ENCODE measurements at places on chromosomes 13 and 19.
A peak's percentile ranks its signal among the peaks of the same experiment; 100 is the strongest.

DNA sequence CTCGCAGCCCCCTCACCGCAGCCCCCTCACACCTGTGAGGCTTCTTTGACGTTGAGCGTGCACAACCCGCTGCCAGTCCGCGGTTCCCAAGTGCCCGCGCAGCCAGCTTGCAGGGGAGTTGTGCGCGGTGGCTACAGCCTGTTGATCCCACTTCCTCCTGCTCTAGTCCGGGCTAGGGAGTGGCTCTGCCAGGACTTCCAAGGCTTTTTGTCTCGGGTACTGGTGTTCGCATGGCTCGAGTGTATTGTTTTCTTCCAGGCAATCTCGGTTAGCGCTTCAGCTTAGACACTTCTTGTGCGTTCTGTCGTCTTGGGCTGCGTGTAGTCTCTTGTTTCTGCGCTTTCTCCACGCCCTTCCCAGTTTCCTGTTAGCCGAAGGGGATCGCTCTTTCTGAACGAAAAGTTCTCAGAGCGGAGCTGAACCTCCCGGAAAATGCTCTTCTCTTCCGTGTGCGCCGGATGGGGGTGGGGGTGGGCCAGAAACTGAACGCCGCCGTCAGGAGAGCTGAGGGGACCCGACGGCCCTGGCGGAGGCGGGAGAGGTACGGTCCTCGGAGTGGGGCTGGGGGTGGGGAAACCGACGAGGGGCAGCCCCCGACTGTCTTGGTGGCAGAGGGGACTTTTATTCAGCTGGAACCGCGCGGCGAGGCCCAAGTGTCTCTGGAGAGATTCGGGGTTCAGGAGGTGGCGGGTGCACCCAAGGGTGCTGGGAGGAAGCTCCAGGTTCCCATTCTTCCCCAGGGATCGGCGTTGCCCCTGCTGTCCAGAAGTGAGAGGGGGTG is 697 bp upstream of the DGKH start:
- peak; percentile 23 for DNase-seq

DNA sequence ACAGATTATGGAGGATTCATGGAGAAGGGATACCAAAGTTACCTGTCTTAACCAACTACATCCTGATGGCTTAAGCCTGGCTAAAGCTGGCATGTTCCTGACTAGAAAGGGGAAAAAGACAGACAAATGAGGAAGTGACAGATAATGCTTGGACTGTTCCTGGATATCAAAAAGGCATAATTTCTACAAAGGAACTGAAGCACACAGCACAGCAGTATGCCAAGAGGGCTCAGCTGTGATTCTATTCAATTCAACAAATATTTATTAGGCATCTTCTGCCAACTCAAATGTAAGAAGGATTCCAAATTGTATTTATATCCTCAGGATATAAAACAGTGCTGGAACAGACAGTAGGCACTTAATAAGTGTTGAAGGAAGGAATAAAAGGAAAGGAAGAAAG is 59.5 kb downstream of the KLF12 start:
- no peak for DNase-seq

GRCh38 chr19:47253970-47254369 is 2.4 kb upstream of the CCDC9 start:
- DNase-seq, result no peak

DNA sequence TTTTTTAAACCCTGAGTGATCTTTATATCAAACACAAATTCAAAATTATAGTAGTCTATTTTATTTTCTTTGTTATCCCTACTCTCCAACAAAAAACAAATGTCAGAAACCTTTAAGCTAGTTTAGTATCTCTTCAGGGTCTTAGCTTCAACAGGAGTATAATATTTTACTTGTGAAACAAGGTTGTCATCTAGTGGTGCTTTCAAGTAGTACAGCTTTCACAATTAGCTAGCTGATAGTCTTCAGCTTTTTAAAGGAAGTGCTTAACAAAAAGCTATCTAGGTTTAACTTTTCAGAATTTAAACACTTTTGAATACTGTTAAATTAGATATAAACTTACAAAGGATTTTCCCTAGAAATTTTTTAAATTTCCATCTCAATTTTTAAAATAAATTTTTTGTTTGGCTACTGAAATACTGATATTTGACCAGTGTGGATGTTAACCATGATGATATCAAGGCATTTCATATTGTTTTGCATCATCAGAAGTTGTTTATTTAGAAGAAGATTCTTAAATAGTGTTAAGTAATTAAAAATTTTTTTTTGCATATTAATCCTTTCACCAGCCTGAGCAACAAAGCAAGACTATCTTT is 34.2 kb downstream of the TDRD3 start:
- DNase-seq, result peak; percentile 11

DNA sequence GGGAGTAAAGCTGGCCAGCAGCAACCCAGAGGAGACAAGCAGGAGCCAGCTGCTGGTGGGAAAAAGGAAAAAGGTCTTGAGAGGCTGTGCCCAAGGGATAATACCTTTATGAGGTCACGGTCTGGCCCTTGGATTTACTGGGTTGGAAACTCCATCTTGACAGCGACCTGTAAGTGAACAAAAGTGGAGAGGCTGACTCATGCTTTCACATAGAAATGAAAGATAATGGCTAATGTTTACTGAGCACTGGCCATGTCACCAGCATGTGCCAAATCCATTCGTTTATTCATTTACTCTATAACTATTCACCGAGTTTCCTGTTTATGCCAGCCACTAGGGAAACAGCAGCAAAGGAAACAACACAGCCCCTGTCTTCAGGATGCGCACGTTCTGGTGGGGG is 4.7 kb downstream of the VRK3 start:
- no peak for DNase-seq

DNA sequence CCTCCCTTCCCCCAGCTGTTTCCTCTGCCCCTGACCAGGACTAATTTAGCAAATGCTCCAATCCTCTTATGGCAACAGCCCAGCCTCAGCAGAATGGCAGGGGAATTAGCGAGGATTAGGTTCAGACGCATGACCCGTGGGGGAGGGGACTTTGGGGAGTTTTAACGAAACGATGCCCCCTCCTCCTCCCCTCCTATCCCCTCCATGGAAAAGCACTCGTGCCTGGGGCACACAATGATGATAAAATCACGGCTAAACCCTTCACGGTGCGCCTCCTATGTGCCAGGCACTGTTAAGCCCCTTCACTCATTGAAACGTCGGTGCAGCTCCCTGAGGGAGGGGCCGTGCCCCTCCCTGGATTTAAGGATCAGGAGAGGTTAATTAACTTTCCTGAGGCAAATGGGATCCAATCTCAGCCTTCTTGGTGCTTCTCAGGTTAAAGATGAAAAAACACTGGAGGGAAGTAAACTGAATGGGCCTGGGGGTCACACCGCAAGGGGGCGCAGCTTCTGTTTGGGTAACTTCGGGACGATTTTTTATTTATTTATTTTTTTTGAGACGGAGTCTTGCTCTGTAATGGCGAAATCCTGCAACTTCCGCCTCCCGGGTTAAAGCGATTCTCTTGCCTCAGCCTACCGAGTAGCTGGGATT is 10.1 kb upstream of the TPRX2 start:
- no peak for DNase-seq

- DNase-seq, result no peak
These were observed 54.8 kb upstream of the MIR17HG start for GRCh38 chr13:91292630-91293221.

DNA sequence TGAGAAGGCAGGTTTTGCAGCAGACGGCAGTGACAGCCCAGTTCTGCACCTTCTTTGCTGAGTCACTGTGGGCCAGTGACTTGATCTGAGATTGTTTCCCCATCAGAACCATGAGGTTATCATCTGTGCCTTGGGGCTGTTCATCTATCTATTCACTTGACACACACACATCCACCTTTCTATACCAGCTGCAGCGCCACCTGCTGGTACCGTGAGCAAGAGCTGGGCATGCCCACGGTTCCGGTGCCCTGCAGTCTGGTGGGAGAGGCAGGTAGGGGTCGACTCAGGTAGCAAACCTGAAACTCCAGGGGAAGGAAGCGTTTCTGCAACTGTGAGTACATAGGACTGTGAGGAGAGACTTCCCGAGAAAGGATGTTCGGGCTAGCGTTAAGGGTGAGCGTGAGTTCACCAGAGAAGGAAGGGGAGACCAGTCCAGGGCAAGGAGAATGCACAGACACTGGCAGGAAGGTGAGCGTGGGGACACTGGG is 7.5 kb upstream of the LIN7B start:
- peak; percentile 41 for DNase-seq

- no peak for DNase-seq
These were observed 92.4 kb downstream of the KL start for GRCh38 chr13:33108620-33109019.

- DNase-seq, result no peak
These were observed 22.9 kb upstream of the OR10H1 start for GRCh38 chr19:15838351-15838750.

GRCh38 chr13:84433024-84433423 is 550.8 kb upstream of the SLITRK1 start:
- DNase-seq, result peak; percentile 11

DNA sequence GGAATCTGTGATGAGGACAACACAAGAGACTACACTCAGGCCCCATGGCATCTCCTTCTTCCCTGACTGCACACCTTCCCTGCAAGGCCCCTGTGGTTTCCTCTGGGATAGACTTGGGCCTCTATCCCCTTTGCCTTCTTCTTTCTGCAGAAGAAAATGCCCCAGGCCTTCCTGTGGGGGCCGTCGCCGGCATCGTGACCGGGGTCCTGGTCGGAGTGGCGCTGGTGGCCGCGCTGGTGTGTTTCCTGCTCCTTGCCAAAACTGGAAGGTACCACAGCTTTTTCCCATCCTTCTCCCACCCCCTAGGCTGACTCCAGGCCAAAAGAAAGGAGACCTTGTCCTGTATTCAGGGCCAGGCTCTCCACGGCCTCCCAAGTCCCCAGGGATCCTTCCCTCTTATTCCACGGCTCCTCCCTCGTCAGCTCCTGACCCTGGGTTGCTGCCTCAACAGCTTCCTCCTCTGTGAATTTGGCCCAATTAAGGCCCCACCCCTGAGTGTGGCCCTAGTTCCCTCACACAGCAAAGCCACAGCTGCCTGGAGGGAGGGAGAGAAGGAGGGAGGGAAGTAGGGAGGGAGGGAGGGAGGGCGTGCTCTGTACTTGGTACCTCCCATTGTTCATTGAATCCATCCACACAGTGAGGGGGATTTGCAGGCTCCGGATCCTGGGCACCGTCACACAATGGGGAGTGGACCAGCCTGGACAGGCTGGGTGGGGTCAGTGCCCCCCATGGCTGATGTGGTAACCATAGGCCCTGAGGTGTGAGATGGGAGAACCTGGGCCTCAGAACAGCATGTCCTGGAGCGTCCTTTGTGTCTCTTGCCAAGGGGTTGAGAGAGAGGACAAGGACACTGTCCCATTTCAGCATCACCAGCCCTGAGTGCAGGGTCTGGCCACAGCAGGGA is 12.5 kb downstream of the CEACAM3 start:
- DNase-seq, result no peak

DNA sequence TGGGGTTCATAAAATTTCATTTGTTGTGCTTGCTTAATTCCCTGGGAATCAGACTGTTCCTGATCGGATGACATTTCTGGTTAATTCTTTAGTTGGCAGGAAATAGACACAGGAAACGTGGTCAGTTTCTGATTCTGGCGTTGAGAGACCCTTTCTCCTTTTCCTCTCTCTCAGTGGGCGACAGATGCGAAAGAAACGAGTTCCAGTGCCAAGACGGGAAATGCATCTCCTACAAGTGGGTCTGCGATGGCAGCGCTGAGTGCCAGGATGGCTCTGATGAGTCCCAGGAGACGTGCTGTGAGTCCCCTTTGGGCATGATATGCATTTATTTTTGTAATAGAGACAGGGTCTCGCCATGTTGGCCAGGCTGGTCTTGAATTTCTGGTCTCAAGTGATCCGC is 10.8 kb downstream of the LDLR start:
- DNase-seq, result no peak

DNA sequence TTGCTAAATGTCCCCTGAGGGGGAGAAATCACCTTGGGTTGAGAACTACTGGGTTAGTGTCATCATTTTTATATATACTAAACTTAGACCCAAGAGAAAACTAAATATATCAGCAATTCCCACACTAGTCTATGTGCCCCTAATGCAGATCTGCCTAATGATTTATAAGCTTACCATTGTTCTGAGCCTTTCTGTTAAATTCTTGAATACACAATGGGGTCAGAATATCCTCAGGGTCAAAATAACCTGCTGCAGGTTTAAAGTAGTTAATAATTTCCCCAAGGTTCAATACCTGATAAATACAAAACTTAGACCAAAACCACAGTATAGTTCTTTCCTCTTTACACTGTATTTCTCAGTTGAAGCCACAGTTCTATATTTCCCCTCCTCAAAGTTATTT is 4.6 kb downstream of the VWA8 start:
- no peak for DNase-seq

- no peak for DNase-seq
These were observed 703 bp upstream of the FBL start for GRCh38 chr19:39846678-39847486.

DNA sequence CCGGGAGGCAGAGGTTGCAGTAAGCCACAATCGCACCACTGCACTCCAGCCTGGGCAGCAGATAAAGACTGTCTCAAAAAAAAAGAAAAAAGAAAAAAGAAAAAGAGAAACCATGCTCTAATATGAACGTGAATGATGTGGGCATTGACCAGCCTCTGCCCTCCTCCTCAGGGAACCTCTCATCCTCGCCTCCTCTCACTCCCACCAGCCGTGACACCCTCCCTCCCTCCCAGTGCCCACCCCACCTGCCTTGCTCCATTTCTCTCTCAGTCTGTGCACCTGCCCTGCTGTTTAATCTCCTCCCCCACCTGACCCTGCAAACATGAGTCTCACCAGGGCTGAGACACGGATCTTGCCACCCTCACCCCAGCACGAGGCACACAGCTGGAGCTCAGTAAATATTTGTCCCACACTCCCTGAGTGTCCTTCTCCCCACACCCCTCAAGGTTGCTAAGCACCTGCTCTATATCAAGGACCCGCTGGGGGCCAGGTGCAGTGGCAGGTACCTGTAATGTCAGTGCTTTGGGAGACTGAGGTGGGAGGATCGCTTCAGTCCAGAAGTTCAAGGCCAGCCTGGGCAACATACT is 7.5 kb upstream of the BCAT2 start:
- DNase-seq, result no peak

DNA sequence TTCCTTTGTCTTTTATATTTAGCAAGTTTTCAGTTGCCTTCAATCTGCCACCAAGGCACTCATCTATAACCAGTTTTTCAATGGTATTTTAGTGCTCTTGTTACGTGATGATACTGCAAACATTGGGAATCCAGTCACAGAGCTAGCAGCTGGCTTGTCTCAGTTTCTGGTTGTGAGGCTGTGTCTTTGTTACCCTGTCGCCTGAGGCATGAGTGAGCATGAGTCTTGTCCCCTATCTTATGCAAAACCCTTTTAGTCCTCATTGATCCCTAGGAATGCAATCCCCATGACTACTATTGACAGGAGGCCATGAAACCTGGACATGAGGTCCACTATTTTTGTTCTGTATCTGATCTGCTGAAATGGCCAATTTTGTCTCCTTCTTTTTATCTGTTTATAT is 391.0 kb downstream of the LMO7 start:
- no peak for DNase-seq

- no peak for DNase-seq
These were observed 1.8 kb upstream of the KLK4 start for GRCh38 chr19:50912727-50913716.

GRCh38 chr13:51937320-51938290 is 73.6 kb downstream of the ATP7B start:
- no peak for DNase-seq

GRCh38 chr19:49932041-49932451 is 2.7 kb upstream of the NUP62 start:
- no peak for DNase-seq

Measured in HTR-8/SVneo (cell line).